Activated T-cell treated with anti-CD3 and anti-CD28 coated beads, Interleukin-2, amount 50 U/mL, for 48 hours (primary cell): ENCODE measurements at places on chromosomes 3 and 15.
A peak's percentile ranks its signal among the peaks of the same experiment; 100 is the strongest.

- DNase-seq, result no peak
Measured at GRCh38 chr3:181329024-181329423, 339.5 kb upstream of the DNAJC19 start.

DNA sequence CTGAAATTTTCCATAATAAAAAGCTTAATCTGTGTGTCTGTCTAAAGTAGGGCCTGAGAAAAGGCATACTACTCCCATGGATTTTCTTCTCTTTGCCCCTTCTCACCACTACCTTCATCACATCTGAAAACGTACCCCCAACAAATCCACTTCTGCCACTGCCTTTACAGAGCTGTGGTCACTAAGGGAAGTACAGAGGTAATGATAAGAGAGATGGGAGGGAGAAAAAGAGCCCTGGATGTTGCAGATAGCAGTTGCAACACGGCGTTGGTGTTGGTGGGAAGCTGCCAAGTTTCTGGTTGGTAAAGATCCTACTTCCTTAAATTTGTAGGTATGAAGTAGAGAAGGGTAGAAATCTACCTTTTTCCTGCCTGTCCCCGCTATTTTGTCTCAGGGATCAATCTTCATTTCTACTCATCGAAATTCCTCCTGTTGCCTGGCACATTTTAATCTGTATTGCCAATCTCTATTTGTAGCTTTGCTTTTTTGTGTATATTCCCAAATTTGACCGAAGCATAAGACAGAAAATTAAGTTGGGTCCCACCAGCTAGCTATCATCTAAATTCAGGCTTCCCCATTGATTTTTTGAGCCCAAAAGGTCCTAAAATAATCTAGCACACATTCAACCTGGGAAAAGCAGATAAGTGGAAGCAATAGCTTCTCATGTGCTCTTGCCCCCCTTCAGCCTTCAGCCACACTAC, 102.9 kb downstream of the TFDP2 start:
- DNase-seq, result no peak

GRCh38 chr3:134313847-134314587, 60.2 kb downstream of the AMOTL2 start:
- peak; percentile 14 for DNase-seq

DNA sequence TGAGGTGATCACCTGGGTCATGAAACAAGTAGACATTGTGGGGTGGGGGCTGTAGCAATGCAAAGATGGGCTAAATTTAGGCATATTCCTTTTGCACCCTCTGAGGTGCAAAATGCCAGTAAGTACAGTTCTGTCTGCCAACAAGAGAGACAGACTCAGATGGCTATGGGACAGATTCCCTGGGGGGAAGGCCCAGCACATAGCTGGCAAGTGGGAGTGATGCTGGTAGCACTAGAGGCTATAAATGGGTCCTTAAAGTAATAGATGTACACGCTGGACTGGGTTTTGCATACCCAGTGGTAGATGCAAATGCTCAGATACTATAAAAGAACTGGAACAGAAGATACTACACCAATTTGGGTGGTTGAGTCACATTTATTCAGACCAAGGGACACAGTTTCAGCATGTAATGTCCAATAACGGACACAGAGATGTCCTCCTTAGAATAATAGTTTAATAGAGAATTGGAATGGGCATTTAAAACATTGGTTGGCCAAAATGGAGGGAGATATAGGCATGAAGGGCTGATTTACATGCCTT, 67.4 kb upstream of the RNU6-1 start:
- no peak for DNase-seq
